ENCODE measurements at places on chromosomes 7 and 10.

GRCh38 chr7:90891529-90891928 is 295.4 kb downstream of the CDK14 start:
- no peak for DNase-seq

GRCh38 chr7:84336303-84336702 is 141.7 kb upstream of the SEMA3A start:
- DNase-seq, result peak; percentile 17

DNA sequence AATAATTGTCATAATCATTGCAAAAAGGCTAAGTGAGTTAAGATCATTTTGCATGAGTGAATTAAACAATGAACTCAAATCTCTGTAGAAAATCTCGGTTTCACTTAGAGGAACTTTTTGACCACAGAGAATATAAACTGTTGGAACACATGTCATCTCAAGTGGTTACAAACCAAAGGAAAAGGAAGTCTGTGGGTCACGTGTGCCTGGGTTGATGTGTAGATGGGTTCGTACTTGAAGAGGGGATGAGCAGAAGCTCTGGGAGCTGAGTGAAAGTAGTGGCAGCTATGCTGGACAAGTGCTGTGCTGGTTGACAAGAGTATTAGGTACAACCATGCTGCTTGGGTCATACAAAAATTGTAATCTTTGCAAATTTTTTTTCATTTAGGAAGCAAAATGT is 35.0 kb downstream of the GLRX3 start:
- no peak for DNase-seq

DNA sequence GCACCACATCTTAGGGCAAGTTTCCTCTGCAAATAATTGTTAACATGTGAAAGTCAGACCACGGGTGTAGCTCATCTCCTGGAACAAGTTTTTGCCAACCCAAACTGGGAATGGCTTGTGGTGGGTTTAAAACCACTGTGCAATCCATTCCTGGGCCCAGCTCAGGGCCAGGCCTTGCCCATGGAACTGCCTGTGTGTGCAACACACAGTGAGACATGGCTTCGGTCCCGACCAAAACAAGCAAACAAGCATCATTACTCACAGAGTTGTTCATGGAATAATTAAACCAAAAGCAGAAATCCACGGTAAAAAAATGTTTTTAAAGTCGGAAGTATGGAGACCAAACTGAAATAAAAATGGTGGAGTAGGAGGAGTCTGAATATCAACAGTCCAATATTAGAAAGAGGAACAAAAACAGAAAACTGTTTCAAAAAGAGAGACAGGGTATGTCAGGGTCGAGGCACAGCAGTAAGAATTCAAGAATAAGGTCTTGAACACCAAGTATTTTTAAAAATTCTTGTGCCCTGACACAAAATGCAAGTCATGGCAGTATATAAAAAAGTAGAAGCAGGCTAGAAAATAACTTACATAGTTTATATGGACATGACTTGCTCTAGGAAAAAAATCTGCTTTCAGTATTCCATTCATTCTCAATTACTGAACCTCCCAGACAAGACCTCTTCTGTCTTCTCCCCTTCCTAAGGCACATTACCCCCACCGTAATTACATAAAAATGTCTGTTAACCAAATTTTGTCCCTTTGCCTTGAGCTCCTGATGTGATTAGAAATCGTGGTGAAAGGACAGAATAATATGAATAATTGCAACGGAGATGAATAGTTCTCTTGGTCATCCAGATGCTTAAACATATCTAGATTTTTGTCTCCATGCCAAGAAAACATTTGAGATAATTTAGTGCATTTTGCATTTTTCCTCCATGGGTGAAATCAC is 88.4 kb downstream of the FAS start:
- DNase-seq, result no peak

DNA sequence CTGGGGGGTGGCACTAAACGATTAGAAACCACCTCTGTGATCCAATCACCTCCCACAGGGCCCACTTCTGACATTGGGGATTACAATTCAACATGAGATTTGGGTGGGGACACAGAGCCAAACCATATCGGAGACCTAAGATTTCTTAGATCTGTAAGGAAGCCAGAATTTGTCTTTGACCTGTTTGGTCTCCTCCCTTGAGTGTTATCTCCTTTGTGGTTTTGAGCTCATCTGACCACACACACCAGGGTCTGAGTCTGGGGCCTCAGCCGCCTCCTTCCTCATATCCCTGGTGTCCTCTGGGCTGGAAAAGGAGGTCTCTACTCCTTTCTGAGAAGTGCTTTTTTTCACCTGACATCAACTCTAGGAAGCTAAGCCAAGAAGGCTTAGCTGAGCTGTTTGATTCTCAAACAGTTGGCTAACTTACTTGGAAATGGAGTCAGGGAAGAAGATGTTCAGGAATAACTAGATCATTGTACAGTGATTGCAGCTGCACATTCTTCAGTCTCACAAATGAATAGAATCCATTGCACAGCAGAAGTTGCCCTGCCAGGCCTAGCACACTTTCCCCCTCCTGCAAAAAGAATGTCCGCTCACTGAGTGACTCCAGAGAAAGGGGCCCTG is 167.4 kb downstream of the ARHGAP21 start:
- no peak for DNase-seq

DNA sequence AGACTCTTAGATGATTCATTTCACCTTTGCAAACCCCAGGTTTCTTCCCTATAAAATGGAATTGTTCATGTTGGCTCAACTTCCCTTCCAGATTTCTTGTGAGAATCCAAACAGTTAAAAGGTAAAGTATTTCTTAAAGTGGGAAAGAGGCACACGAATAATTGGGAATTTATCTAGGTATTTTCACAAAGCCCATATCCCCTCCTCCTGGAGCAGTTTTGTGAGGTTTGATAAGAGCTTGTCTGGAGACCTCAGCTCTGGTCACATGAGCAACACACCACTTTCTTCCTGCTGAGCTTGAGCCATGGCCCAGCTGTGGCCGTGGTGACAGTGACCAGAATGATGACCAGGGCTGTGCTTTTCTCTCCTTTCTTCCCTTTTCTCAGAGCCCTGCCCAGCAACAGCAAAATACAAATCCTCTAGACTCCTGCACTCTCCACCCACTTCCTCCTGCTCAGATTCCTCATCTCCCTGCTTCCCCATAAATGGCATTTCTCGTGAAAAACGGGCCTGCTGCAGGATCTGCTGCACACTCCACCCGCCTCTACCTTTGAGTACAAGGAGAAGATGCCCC is 87.7 kb downstream of the PIK3CG start:
- no peak for DNase-seq

GRCh38 chr10:19184891-19185290 is 136.3 kb downstream of the MALRD1 start:
- DNase-seq, result no peak

- no peak for DNase-seq
Observed at GRCh38 chr10:19848226-19848985, 32.2 kb downstream of the PLXDC2 start.

DNA sequence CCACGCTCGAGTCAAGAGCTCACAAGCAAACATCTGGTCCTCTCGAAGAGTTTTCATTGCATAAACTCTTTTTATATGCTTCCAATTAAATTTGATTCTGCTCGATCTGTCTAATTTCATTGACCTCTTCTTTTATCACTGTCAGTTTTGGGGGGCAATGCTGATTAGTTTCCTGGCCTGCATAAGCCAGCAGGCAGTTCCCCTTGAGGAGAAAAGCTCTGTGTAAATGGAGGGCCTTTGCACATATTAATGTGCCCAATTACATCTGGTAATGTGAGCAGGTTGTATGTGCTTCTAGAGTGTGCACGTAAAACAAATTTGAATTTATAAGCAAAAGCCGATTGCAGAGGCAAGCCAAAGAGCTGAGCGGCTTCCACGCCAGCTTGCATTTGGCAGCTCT is 210.3 kb downstream of the ABCA13 start:
- no peak for DNase-seq

- no peak for DNase-seq
Observed at GRCh38 chr10:128056303-128057050, 69.7 kb downstream of the MKI67 start.

- peak; percentile 74 for DNase-seq
Observed at GRCh38 chr10:84194424-84195043, at the start of gene CDHR1. CDHR1 (plus strand) TSS chr10:84194537; CDS start chr10:84194761, 224 bp downstream.

- no peak for DNase-seq
Observed at GRCh38 chr7:156773966-156774365, 119.0 kb downstream of the LMBR1 start.

GRCh38 chr10:118742032-118742431 is 12.7 kb downstream of the CACUL1 start:
- DNase-seq, result no peak

- DNase-seq, result peak; percentile 58
Observed at GRCh38 chr7:816751-817671, 15.3 kb upstream of the SUN1 start.

GRCh38 chr7:158345731-158346130 is 241.9 kb downstream of the PTPRN2 start:
- no peak for DNase-seq

GRCh38 chr10:48838834-48839233 is 100.8 kb downstream of the LRRC18 start:
- DNase-seq, result no peak

- DNase-seq, result no peak
Observed at GRCh38 chr7:51310131-51310583, 6.5 kb downstream of the COBL start.

GRCh38 chr7:82294382-82294784 is 149.2 kb downstream of the CACNA2D1 start:
- DNase-seq, result no peak

DNA sequence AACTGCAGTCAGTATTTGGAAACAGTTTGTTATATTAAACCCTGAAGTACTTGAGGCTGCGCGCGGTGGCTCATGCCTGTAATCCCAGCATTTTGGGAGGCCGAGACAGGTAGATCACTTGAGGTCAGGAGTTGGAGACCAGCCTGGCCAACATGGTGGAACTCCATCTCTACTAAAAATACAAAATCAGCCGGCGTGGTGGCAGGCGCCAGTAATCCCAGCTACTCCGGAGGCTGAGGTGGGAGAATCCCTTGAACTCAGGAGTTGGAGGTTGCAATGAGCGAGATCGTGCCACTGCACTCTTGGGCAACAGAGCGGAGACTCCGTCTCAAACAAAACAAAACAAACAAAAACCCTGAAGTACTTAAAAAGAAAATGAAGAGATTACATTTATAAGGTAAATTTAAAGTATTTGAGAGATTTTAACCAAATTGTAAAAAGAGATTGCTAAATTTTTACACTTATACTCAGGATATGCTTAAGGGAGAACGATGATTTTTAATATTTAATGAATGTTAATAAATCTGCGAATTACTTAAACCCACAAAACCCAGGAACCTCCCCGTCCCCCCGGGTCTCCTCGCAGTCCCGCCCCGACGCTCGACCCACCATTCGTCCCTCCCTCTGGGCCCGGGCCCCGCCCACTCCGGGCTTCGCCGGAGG is 425 bp upstream of the MTG1 start:
- no peak for DNase-seq

Measured in ELF-1 (cell line).